CD4-positive, alpha-beta T cell treated with Interleukin-17A for 4 hours (primary cell): ENCODE measurements at places on chromosomes 6 and 20.

DNA sequence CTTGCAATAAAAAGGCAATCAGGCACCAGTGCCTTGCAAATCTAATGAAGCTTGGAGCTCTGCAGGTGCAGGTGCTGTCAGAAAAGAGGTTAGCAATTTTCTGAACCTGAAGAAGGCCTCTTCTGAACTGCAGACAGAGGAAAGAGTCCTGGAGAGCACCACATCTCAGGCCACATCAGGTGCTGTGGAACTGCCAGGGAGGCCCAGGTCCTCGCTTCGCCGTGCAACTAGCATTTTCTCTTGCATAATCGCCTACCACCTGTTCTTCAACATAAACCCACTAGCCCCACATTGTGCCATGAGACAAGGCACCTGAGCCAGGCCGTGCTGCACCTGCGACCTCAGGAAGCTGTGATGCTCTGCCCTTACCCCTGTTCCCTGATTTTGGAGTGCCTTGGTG lies 187.6 kb downstream of the DTNBP1 start:
- no peak for DNase-seq

DNA sequence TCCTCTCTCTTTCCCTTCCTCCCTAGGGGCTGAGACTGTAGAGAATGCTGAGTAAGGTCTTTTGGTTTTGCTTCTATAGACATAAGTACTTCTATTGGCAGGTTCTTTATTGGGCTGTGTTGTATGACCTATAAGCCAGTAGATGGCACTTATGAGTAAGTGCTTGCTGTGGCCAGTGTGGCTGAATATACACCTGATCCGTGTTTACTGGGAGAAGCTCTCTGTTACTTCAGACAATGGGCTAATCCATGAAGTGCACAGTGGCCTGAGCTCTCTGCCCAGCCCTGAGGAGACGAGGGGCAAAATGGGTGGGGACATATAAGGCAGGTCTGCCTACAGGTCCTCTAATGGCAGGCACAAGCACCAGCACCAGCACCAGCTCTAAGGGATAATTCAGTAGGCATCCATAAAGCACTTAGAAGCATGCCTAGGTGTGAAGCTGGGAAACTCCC lies 610.3 kb downstream of the RNF144B start:
- no peak for DNase-seq

- no peak for DNase-seq
These were observed 298.0 kb downstream of the QKI start for GRCh38 chr6:163712566-163712961.

DNA sequence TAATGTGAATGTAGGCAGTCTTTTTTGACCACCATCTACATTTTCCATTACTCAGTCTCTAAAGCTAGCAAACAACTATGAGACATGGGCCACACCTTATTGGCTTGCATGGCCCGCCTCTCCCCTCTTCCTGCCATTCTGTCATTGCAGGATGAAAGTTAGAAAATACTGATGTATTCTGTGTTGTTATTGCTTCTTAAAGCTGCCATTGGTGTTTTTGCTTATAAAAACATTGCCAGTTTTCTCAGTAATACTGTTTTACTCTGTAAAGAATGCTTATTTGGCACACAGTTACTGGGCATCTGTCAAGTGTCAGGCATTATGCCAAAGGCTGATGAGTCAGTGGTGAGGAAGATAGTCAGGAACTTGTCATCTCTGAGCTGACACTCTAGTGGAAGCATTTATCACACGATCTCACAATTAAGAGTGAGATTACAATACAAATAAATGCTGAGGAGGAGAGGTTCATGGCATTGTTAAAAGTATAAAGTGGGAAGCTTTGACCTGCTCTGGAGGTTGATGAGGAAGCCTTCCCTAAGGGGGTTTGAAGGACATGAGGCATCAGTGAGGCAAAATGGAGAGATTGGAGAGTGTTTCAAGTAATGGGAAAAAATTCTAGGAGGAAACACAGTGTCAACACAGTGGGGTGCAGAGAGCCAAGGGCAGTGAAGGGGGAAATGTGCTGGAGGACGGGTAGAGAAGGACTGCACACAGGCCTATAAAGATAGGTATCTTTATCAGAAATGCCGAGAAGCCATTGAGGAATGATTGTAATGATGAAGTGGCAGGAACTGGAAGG lies 14.7 kb downstream of the KLHL32 start:
- DNase-seq = no peak

GRCh38 chr6:147936703-147937470 lies 405.8 kb upstream of the SASH1 start:
- DNase-seq = no peak

- no peak for DNase-seq
These were observed 16.2 kb upstream of the SGK2 start for GRCh38 chr20:43542674-43543073.

GRCh38 chr6:41325446-41326066 lies 9.9 kb upstream of the NCR2 start:
- no peak for DNase-seq

- DNase-seq = no peak
These were observed 59.1 kb downstream of the EZR start for GRCh38 chr6:158759966-158760617.

DNA sequence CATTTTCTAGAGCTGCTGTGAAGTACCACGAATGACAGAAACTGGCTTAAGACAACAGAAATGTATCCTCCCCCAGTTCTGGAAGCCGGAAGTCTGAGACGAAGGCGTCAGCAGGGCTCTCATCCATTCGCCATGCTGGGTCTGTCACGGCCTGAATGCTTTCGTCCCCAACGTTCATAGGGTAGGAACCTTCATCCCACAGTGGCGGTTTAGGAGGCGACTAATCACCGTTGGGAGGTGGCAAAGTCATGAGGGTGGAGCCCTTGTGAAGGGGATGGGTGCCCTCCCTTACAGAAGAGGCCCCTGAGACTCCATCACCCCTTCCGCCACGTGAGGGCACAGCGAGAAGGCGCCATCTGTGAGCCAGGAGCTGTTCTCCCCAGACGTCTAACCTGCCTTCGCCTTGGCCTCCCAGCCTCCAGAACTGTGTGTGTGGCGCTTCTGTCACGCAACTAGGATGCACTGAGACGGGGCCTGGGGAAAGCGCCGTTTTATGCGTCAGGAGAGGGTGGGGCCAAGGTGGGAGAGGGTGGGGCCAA lies 250.3 kb downstream of the TTLL2 start:
- no peak for DNase-seq

DNA sequence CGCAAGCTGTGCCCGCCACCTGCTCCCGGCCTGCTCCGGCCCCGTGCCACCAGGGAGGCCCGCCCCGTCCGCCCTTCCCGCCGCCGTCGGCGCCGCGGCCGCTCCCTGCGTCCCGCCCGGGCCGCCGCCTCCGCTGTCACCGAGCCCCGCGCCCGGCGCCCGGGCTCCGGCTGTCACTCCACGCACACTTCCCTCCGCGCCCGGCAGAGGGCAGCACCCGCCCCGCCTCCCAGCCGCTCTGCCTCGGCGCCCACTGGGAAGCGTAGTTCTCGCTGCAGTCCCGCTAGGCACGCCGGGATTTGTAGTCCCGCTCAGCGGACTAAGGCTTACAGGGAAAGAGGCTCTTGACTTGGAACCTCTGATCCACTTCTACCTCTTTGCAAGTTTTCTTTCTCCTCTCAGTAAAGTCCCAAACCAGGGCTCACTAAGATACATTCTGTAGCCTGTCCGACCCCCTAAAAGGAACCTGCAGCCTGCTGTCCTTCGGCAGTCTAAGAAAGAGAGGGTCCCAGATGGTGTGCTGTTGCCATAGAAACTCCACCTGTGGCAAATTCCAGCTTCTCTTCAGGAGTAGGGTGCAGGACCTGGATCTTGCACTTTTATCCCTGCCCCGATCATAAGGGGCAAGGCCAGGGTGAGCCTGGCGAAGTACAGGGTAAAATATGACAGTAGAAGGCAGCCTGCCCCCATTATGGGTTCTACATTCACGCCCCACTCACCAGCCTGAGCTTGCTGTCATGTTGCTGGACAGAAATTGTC lies at the start of gene TFEB:
TFEB (minus strand) TSS at position 182 of the 759 bp plus-strand sequence. CDS start 44,395 bp downstream, outside the sequence.
- peak; percentile 95 for DNase-seq

- no peak for DNase-seq
These were observed 2.4 kb downstream of the LRRN4 start for GRCh38 chr20:6051505-6051904.

DNA sequence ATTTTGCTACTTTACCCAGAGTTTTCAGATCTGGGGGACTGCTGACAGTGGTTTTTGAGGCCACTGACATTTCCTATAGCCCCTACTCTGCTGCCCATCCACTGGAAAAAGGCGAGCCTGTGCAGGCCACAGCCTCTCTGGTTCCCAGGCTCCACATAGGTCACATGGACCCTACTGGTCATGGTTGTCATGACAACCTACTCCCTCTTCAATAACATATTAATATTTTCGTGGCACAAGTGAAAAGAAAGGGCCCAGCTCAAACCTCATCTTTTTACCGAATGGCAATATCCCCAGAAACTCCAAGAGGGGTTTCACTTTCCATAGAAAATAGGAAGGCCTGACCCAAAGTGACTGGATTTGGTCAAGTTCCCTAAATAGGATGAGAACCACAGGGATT lies 11.0 kb upstream of the FOXO3 start:
- DNase-seq = no peak

- no peak for DNase-seq
These were observed 1375.6 kb downstream of the EPHA7 start for GRCh38 chr6:92043777-92044176.

DNA sequence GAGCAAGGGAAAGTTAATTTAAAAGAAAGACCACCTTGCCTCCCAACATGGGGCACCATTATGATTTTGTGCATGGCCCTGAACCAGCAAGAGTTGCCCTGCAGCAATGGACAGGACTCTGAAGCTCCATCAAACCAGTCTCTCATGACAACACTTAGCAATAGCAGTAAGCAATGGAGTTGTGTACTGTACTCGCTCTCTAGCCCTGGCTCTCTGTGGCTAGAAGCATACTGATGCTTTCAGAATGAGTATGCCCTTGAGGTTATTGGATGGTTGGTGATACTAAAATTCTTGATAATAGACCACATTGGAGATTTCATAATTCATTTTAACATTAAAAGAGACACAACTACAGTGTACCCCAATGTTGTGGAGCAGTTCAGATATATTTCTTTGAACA lies 23.2 kb upstream of the LMBRD1 start:
- no peak for DNase-seq

DNA sequence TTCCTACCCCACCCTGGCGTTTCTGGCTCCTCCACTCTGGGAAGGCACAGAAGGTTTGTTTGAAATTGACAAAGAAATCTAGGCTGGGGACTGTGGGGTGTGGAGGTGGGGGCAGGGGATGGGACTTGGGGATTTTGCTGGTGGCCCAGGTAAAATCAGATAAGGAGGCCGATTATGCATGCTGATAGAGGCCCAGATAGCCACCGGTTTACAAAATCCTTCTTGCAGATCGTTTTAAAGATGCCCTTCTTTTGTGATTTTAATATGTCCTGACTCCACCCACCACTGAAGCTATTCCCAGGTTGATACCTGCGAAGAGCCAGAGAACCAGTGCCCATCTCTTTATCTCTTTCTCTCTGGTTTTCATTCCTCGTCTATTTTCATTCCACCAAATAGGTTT lies 104.9 kb downstream of the TFAP2C start:
- no peak for DNase-seq

DNA sequence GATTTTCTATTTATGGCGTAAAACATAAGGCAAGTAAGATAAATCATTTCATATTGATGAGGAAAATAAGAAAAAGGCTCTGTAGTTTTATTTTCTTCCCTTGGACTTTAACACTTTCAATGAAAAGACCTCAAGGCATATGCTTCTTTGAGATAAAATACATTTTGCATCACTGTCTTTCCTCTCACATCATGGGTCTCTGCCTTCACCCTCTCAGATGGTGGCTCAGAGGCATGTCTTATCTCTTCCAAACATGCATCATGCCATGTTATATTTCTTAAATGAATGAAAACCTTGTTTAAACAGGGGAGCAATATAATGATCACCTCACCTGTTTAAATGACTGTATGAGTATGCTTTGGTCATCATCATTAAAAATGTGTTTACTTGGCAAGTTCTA lies 59.3 kb downstream of the PRL start:
- no peak for DNase-seq

GRCh38 chr6:109478222-109478805 lies 4.7 kb downstream of the ZBTB24 start:
- DNase-seq = no peak

DNA sequence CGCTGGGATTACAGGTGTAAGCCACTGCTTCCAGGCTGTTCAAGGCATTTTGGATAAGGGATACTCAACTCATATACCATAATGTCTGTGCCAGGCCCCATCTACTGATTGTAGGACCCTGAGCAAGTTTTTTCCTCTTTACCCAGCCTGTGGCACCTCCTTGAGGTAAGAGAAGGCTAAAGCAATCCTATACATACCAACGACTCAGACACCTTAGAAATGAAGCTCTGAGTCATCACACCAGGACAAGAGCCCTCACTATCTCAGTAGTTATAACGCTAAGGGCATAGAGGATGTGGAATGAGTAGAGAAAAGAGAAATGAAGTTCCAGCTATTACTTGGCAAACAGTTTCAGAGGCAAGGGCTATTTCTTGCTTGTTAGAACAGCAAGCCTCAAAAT lies 16.9 kb downstream of the NDRG3 start:
- DNase-seq = no peak

DNA sequence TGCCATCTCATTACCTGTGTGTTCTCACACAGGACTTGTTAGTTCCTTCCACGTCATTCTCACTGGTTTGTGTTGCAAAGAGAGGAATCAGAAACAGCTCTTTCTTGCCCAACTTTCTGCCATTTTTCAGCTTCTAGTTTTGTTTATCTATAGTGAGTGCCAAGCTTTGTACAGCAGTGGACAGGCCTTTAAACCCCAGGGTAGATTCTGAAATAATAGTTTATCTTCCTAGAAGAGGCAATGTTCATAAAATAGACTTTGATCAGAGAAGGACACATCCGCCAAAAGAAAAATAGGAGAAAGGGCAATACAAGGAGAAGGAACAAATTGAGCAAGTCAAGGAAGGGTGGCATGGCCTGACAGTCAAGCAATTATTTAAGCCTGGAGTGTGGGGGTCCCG lies 17.7 kb upstream of the TMEM30A start:
- no peak for DNase-seq

DNA sequence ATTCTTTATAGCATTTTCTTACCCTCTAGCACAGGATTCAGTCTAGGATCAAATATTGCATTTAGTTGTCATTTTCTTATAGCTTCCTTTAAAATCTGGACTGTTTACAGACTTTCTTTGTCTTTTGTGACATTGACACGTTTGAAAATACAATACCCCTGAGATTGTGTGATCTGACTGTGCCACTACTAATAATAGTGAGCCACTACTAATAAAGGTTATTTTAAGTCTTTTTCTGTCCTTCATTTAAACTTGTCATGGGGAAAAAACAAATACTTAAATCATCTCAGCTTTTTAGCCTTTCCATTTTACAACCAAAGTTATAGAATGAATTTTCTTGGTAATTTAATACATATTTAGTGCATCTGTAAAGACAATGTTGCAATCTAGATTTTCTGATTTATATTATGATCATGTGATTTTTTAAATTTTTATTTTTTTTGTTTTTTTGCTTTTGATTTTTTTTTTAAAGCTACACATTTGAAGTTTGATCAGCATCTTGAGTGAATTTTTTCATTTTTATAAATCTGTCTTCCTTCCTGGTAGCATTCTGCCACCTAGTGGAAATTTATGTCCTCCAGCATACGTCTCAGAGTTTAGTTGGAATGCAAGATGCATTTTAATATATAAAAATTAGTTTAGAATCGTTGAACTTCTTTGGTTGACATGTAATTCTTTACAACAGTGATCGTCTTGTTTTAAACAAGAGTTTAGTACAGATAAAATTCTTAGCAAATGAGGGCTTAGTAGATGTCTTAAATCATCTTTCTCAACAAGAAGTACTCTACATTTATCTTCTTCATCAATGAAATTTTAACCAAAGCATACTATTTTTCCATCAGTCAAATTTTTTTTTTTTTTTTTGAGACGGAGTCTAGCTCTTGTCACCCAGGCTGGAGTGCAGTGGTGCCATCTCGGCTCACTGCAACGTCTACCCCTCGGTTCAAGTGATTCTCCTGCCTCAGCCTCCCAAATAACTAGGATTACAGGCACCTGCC lies 119.4 kb downstream of the NCOA3 start:
- peak; percentile 28 for DNase-seq
